ENCODE measurements at places on chromosomes 11 and 22.
A peak's percentile ranks its signal among the peaks of the same experiment; 100 is the strongest.

DNA sequence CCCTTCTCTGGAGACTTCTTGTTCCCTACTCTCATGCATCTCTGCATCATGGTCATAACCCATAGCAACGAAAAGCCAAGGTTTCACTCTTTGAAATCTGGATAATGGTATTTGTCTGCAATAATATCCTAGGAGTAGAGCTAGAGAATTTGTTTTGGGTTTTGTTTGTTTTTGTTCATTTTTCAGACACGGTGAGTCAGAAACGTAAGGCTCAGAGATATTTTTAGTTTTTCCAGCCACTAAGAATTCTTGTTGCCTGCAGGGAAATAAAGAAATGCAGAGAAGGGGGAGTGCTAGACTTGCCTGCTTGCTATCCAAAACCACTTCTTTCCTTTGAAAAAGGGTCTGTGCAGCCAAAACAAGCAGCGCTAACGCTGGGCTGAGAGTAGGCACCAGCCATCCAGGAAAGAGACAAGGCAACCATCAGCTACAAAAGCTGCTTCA is 26.0 kb downstream of the POU2AF3 start:
- DNase-seq, result no peak

- DNase-seq, result no peak
Measured at GRCh38 chr22:43225609-43226008, 38.7 kb upstream of the TTLL12 start.

GRCh38 chr11:34488855-34489557 is 24.6 kb downstream of the ELF5 start:
- no peak for DNase-seq

GRCh38 chr11:87290304-87290922 is 252.7 kb downstream of the TMEM135 start:
- peak; percentile 87 for DNase-seq

GRCh38 chr11:103926990-103927389 is 109.5 kb upstream of the DDI1 start:
- no peak for DNase-seq

DNA sequence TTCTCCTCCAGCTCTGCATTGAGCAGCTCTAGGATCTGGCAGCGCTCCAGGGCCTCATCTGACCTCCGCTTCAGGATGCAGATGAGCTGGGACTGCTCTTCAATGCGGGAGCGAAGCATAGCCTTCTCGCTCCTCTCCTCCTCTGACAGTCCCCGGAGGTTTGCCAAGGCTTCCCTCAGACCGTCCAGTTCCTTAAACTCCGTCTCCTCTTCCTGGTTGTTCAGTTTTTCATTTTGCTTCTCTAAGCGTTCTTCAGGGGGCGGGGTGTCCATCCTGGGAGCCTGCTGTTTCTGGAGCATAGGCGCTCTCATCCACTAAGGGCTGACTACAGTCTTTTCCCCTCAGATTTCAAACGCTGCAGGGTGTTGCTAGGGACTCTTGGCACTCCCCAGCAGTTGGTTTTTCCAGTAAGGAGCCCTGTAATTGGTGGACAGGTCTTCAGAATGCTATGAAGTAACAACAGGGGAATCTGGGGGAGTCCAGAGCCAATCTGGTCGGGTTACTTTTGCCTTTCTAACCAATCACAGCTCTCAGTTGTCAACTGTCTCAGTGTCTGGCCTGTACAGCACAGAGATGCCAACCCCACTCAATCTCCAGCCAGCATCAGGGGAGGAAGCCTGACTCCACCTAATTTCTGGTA is at the start of gene CCDC89:
Gene CCDC89 (minus strand): TSS at position 376 of the 640 bp plus-strand sequence. CDS start 65 bp downstream, at position 311.
- DNase-seq, result peak; percentile 68

- DNase-seq, result no peak
Measured at GRCh38 chr11:129946965-129947364, 51.6 kb upstream of the NFRKB start.

- DNase-seq, result no peak
Measured at GRCh38 chr11:112658431-112658878, 302.8 kb upstream of the NCAM1 start.

- DNase-seq, result no peak
Measured at GRCh38 chr11:119147604-119148333, 1.1 kb upstream of the ABCG4 start.

- DNase-seq, result no peak
Measured at GRCh38 chr11:5983443-5983842, 3.3 kb downstream of the OR52L1 start.

- DNase-seq, result no peak
Measured at GRCh38 chr11:96326959-96327358, 16.0 kb downstream of the MAML2 start.

DNA sequence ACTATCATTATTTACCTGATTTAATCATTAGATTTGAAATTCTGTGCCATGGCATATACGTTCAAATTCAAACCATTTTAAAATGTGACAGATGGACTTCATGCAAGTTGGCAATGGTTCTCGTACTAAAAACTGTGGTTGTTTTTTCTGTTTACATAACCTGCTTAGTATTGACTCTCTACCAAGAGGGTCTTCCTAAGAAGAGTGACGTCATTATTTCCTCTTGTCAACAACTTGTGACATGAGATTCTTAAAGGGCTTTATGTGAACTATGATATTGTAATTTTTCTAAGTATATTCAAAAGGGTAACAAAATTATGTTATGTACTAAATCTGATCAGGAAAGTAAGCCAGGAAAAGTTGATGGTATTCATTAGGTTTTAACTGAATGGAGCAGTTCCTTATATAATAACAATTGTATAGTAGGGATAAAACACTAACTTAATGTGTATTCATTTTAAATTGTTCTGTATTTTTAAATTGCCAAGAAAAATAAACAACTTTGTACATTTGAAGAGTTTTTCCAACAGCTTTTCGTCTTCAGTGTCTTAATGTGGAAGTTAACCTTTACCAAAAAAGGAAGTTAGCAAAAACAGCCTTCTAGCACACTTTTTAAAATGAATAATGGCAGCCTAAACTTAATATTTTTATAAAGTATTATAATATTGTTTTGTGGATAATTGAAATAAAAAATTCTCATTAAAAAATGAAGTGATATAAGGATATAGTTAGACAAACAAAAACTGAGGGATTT is 87.0 kb downstream of the GRK3 start:
- no peak for DNase-seq

All from spinal cord (tissue), 10 donors.